Stimulated activated CD8-positive, alpha-beta memory T cell treated with anti-CD3 and anti-CD28 coated beads, Interleukin-2, amount 100 ng/mL, for 1 hour (primary cell): ENCODE measurements at places on chromosomes 7 and 10.

- DNase-seq = no peak
These were observed 32.0 kb downstream of the NPVF start for GRCh38 chr7:25196132-25196896.

DNA sequence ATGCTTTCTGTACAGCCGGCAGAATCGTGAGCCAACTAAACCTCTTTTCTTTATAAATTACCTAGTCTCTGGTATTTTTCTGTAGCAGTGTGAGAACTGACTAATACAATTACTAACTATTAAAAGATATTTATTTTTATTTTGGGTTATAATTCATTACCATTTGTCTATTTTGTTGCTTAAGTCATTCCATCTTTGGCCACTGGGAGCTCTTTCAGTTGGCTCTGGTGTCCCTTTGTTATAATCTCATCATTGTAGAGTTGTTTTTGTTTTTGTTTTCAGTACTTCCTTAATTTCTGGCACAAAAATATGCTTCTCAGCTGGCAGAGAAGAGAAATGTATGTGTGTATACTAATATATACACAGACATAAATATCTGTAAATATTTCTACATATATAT lies 807.9 kb upstream of the MBL2 start:
- DNase-seq = no peak

GRCh38 chr10:131814567-131815265 lies 86.1 kb upstream of the PPP2R2D start:
- no peak for DNase-seq

DNA sequence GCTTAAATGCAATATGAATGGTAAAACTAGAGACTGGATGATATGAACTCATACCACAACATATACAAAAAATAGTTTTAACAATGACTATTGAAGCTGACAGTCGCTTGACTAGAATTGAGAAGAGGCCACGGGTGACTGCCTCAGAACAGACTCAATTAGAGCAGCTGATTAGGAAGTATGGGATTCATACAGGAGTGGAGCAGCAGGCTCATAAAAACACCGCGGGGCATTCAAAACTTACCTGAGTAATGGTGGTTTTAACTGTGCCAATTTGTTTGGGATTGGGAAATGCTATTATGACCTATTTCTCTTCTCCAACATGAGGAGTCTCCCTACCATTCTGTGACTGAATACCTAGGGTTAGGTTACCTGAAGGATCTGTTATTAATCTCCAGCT lies 2.1 kb downstream of the CADPS2 start:
- DNase-seq = no peak
